ENCODE measurements at places on chromosomes 1 and 21.

DNA sequence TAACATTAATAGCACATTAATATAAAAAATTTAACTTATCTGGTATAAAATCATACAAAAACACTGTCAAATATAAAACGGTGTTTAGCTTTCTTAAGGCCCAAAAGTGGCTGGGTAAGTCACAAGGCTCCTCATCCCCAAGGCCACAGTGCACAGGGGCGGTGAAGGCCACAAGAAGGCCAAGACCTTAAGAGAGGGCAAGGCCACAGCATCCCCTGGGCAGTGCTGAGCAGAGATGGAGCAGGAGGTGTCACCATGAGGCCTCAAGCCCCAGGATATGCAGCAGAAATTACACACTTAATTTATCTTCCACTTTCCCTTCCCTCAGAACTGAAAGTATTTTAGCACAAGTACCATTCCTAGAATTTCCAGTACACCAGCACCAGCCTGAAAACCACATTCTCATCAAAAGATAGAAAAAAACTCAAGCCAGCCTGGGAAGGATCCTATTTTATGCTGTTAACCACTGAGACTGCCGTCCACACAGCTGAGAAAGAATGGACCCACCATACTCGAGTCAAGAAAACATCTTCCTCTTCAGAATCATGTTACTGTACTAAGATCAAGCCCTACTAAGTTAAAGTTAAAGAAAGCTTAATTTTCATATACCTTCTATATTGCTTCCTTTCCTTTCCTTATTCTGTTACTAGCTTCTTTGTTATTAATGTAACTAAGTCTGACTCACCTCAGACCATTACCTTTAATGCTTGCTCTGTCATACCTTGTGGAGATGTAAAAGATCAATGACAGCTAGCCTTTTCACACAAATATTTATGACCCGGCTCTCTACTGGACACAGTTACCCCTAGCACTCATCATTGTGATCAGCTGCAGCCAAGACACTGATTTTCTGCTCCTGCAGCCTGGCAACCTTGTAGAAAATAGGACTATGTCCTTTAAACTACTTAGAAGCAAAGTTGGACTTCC is 26.4 kb upstream of the FMO1 start:
- DNase-seq, result peak; percentile 19

- peak; percentile 24 for DNase-seq
These were observed 190.1 kb downstream of the HIVEP3 start for GRCh38 chr1:41728403-41729202.

DNA sequence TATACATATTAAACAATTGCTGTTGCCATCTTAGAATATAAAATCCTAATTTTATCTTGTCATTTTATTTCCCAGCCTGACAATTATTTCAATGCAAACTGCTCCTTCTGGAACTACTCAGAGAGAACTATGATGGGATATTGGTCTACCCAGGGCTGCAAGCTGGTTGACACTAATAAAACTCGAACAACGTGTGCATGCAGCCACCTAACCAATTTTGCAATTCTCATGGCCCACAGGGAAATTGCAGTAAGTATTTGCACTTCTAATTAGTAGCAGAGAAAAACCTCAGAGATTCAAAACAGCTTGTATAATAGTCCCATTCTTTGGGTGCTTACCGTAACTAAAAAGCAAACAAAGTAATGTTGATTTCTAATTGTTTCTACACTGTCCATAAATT is 167.2 kb downstream of the ADGRL2 start:
- DNase-seq, result no peak

- DNase-seq, result no peak
These were observed 514.7 kb downstream of the NUF2 start for GRCh38 chr1:163836481-163836880.

DNA sequence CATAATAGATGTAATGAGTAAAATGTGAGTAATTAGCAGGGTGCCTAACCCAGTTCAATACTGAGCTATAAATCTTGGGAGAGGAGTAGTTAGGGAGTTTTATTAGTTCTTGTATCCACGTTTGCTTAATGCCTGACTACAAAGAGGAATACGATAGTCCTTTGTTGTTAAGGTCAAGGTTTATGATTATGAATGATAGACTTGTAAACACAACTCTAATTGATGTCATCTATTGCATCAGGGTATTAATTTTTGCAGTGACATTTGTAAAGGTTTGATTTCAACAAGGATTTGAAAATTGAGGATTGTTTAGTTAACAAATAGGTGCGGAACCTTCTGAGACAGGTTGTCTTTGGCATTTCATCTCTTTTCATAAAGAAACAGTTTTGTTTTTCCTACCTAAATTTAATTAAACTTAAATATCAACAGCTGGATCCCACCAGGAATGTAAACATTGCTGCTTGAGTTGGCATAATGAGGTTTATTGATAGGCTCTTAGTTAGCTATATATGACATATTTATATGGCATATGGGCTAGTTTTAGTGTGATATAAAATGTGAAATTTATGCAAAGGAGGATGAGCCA is 9.7 kb downstream of the SOAT1 start:
- DNase-seq, result peak; percentile 44

DNA sequence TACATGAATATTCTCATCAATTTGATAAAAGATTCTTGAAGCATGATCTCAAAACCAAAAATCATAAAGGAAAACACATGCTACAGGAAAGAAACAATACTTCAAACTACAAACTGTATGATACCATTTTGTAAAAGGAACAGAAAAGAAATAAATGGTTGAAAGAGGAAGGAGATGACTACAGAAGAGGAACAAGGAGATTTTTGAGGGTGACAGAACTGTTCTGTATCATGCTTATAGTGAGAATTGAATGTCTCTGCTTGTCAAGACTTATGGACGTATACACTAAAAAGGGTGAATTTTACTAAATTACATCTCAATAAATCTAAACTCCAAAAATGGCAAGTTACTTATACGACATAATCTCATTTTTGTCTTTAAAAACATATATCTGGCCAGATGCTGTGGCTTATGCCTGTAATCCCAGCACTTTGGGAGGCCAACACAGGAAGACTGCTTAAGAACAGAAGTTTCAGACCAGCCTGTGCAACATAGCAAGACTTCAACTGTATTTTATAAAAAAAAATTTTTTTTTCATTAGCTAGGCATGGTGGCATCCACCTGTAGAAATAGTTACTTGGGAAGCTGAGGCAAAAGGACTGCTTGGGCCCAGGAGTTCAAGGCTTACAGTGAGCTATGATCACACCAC is 125.4 kb downstream of the EIF4G3 start:
- DNase-seq, result no peak

DNA sequence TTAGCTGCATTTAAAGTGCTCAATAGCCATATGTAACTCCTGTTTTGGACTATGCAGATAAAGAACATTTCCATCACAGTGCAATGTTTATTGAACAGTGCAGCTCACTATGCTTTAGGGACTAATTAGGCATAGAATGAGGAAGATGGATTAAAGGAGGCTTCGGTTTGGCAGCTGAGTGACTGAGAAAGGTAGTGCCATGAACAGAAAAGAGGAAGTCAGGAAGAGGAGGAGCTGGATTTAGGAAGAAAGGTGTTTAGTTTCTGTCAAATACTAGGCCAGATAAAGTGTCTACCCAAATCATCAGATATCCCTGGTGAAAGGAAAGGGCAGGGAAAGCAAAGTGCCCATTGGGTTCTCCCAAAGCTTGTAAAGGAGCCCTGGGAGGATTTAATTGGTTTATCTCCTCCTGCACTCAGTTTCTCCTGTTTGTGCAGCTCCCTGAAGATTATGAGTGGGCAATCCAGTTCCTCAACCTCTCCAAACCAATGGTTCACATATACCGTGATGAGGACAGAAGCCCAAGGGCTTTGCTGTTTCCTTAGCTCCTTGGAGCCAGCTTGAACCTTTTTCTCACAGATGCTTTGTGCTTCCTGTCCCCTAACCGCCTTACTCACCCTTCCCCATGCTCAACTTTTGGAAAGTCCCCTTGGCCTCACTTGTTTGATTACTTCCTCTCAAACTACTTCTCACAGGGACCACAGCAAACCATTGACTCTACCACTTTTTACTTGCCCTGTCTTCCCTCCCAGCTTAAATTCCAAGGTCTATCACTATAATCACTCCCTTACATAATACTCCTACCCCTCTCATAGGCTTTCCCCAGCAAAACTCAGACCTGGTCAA is 3.5 kb upstream of the RAP1A start:
- no peak for DNase-seq

GRCh38 chr1:36603461-36603860 is 120.7 kb upstream of the CSF3R start:
- no peak for DNase-seq

DNA sequence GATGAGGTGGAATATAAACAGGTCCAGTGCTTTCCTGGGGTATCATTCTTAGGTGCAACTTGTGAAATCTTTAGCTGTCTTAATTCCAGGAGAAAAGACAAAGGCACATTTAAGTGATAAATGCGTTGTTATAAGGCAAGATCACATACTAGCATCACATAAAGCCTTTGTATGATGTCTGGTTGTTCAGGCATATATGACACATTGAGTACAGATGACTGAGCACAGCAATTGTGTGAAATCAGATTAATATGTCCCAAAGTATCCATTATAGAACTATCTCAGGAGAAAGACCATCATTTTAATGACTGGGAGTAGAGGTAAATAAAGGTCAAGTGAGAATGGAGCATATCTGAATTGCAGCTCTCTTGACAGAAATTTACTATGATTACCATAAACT is 205.1 kb downstream of the PTGER3 start:
- DNase-seq, result no peak

- DNase-seq, result no peak
These were observed 15.2 kb downstream of the ADCY10 start for GRCh38 chr1:167898578-167899222.
